ENCODE measurements at places on chromosomes 4 and X.

- DNase-seq = no peak
These were observed 9.7 kb upstream of the CLNK start for GRCh38 chr4:10694151-10694827.

- DNase-seq = peak; percentile 74
These were observed at the start of gene DDX60 for GRCh38 chr4:168318266-168318895. Gene DDX60 (minus strand): TSS chr4:168318752. CDS start chr4:168311259, 7,493 bp downstream.

- no peak for DNase-seq
These were observed 48.6 kb downstream of the LRP2BP start for GRCh38 chr4:185346975-185347601.

GRCh38 chr4:176981551-176981950 is 188.8 kb upstream of the VEGFC start:
- DNase-seq = no peak

GRCh38 chr4:80492761-80493160 is 157.2 kb downstream of the CFAP299 start:
- peak; percentile 15 for DNase-seq

- DNase-seq = no peak
These were observed 284.9 kb downstream of the PCDH7 start for GRCh38 chr4:31005037-31005436.

- no peak for DNase-seq
These were observed 477 bp downstream of the KLHL13 start for GRCh38 chrX:118115953-118116712.

DNA sequence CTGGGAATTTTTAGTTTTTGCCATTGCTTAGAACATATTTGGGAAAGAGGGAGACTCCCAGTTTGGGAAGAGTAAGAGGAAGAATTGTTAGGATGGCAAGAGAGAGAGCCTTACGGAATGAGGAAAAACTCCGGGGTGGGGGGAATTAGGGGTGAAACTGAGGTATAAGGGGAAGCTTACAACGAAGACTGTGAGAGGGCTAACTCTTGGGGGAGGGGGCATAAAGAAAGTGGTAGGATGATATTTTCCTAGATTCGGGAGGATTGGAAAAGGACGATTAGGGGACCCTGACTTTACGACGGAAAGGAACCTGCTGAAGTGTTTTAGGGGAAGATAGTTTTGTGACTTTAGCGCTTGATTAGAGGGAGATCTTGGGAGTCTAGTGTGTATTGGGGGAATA is 86.2 kb upstream of the HPRT1 start:
- DNase-seq = no peak

Measured in activated CD8-positive, alpha-beta memory T cell treated with anti-CD3 and anti-CD28 coated beads for 1 hour (primary cell).